ENCODE measurements at places on chromosomes 5 and 9. TPM values are rescaled to one million over a fixed set of nuclear protein-coding genes. Genes with fewer than 3 reads are reported as not detected.

Gene NDST1
- total RNA-seq = 112 TPM

Gene C9
- not detected for total RNA-seq

Gene EIF4E1B
- not detected for total RNA-seq

Gene CA9
- 1.6 TPM for total RNA-seq

Gene NMUR2
- total RNA-seq = not detected

Gene CSF1R
- 2.7 TPM for total RNA-seq

Gene MRPL50
- 6.9 TPM for total RNA-seq

Gene FBXL17
- 13.0 TPM for total RNA-seq

Gene TYRP1
- total RNA-seq = not detected

Gene LCN6
- 3.8 TPM for total RNA-seq

Gene KCNMB1
- 0.64 TPM for total RNA-seq

Gene UBLCP1
- total RNA-seq = 24.0 TPM

Gene CAVIN4
- 0.08 TPM for total RNA-seq

Gene TRIM36
- total RNA-seq = 1.2 TPM

Gene PCDHGC4
- total RNA-seq = 1.1 TPM

Gene ZNF618
- total RNA-seq = 2.0 TPM

Gene INSL6
- not detected for total RNA-seq

Gene CPEB4
- total RNA-seq = 38.5 TPM

Gene NTNG2
- 0.24 TPM for total RNA-seq

Gene RANBP17
- total RNA-seq = 0.56 TPM

Gene RXRA
- 52.4 TPM for total RNA-seq

Gene SIT1
- 0.44 TPM for total RNA-seq

Gene C5orf15
- total RNA-seq = 14.3 TPM

Gene EGFLAM
- total RNA-seq = 0.68 TPM

Gene NFIB
- total RNA-seq = 37.2 TPM

Gene SPEF2
- 1.6 TPM for total RNA-seq

Gene AHRR
- 1.1 TPM for total RNA-seq

Gene ENTPD8
- total RNA-seq = not detected

Gene UBE2QL1
- not detected for total RNA-seq

Gene PAPPA
- 9.4 TPM for total RNA-seq

Gene SLC2A6
- total RNA-seq = 0.80 TPM

Gene MAN2A1
- 36.6 TPM for total RNA-seq

Gene LMAN2
- total RNA-seq = 162 TPM

Gene NR6A1
- total RNA-seq = 1.7 TPM

Gene BSPRY
- total RNA-seq = 37.6 TPM

Gene GABRB2
- not detected for total RNA-seq

Gene ACSL6
- total RNA-seq = 0.08 TPM

Gene SLC35D2
- total RNA-seq = 14.9 TPM

Measured in esophagus mucosa (tissue), 1 donor.